CD4-positive, alpha-beta T cell (primary cell): ENCODE measurements at places on chromosomes 11 and 22.

- DNase-seq, result no peak
These were observed 82.2 kb upstream of the SUSD2 start for GRCh38 chr22:24099071-24099470.

DNA sequence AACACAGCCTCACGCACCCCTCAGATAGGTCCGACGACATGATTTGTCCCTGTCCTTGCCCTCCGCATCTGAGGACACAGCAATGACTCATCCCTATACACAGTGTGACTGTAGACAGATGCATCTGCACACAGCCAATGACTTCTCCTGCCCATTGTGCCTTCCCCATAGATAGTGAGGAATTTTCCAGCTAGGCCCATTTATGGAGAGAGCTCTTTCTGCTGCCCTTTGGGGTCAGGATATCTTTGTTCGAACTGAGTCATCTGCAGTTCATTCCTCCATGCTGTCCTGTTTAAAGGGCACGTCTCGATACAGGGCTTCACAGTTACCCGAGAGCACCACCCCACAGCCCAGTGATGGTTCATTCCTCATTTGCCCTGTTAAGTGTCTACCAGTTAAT lies 96.7 kb downstream of the LARGE1 start:
- DNase-seq, result no peak

DNA sequence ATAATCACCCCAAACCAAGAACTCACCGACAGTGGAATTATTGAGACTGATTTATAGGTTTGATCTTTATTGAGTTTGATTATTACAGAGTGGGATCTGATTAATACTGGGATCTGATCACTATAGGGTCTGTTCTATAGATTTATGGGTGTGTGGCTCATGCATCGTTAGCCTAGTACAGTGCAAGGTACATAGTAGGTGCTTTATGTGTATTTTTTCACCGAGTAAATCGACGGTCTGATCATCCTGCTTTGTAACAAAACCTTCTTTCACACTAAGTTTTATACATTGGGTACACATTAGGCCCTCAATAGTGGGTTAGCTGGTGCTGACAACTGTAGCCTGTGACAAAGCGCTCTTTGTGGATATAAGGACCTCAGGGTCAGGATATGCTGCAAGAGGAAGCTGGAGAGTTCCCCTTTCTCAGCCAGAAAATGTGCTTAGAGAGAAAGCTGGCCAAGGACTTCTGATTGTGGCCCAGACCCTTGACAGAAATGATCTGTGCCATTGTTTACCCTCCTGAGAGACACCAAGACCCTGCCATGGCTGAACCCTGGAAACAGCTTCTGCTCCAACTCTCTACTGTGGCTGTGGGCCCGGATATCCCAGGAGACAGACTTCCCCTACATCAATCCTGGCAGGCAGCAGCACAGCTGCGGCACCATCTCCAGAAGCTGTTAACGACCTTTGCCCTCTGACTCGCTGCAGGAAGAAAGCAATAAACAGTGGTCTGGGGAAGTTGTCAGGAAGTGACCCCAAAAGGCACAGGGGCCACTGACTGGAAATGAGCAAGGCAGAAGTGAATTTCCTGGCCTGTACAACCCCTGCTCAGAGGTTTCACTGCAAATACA lies 16.1 kb upstream of the TPP1 start:
- no peak for DNase-seq

- no peak for DNase-seq
These were observed 103.2 kb downstream of the ZBTB16 start for GRCh38 chr11:114162719-114163123.

DNA sequence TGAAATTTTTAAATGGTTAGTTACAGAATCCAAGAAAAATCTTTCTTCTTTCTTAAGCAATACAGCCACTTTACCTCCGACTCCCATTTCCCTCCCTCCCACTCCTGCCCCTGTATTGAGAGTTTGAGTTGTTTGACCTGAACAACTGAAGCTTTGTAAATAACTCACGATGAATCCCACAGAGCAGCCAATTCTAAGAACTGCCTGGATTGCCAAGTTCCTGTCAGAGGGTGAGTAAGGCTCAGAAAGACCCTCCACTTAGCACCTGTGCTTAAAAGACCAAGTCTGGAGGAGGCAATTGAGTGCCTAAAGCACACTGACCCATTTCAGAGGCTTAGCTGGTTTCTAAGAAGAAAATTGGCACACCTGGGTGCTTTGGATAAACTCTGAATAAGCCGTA lies 158.5 kb downstream of the MSANTD4 start:
- no peak for DNase-seq

DNA sequence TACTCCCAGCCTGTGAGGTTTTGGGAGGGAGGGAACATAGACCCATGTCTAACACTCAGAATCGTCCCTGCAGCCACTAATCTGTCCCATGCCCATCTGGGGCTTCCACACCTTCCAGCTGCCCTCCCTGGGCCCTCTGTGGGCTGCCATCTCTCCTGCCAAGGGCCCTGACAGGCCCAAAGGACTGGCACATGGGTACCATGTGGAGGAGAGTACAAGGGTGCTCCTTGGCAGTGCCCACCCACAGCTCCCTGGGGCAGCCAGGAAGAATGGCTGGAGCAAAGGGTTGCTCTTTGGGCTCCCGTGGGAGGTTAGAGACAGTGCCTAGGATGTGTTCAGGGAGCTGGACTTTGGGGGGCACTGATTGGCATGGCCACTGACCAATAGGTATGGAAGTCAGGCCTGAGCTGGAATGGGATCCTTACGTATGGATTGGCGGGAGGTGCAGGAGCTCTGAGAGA lies 56.8 kb downstream of the CD82 start:
- DNase-seq, result no peak

GRCh38 chr22:44369293-44369661 lies 56.5 kb upstream of the SHISAL1 start:
- DNase-seq, result no peak

DNA sequence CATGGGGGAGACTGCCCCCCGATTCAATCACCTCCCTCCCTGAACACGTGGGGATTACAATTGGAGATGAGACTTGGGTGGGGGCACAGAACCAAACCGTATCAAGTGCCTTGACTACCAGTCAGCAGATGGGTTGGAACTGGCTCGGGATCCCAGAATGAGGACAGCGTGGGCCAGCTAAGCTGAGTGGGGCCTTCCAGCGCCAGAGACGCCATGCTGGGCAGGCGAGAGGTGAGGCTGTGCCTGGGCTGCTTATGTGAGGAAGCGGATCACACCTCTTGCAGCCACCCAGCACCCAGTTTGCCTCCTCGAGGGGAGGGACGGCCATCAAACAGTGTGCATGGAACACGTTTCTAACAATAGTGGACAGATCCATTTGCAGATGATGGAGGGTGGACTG lies 195.1 kb downstream of the TBC1D22A start:
- DNase-seq, result no peak

DNA sequence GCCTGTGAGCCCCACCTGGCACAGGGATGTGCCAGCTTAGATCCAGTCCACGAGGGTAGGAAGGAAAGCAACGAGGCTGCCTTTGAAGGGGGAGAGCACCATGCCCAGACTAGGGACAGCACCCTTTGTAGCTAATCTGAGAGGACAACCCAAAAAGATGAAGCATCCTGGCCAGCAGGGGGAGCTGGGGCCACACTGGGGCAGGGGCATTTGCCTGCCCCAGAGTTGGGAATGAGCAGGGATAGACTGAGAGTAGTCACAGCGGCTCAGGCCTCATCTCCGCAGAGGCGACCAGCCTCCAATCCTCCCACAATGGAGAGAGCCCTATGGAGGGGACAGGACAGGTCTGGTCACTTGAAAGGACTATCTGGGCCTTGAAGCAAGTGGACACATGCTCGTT lies 16.4 kb downstream of the LMO1 start:
- no peak for DNase-seq

DNA sequence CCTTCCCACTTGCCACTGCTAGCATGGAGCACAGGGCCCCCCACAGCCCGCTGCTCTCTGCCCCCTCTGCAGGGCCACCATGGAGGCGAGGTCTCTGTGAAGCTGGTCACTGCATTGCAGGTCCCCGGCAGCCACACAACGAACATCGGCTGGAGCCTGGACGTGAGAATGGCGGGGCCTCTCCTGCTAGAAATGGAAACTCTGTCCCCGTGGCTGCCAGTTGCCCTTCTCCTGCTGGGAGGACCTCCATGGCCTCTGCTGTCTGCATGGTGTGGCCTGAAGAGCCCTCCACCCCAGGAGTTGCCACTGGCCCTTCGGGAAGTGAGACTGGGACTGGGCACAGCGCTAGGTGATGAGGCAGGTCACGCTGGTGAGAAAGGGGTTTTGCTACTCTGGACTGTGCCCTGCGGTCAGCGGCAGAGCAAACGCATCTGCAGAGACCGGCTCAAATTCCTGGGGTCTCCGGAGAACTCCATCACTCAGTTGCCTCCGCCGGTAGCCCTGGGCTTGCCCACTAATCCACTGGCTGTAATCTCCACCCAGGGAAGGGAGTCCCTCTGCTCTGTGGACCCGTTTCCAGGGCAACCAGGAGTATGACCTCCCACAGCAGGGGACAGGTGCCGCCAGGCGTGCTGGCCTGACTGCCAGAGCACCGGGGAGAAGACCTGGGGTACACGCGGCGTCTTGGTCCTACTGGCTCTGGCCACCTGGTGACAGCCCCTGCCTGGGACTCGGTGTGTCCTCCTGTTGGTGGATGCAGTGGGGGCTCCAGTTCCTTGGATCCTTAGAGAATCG lies 806.3 kb downstream of the BRD1 start:
- DNase-seq, result no peak

DNA sequence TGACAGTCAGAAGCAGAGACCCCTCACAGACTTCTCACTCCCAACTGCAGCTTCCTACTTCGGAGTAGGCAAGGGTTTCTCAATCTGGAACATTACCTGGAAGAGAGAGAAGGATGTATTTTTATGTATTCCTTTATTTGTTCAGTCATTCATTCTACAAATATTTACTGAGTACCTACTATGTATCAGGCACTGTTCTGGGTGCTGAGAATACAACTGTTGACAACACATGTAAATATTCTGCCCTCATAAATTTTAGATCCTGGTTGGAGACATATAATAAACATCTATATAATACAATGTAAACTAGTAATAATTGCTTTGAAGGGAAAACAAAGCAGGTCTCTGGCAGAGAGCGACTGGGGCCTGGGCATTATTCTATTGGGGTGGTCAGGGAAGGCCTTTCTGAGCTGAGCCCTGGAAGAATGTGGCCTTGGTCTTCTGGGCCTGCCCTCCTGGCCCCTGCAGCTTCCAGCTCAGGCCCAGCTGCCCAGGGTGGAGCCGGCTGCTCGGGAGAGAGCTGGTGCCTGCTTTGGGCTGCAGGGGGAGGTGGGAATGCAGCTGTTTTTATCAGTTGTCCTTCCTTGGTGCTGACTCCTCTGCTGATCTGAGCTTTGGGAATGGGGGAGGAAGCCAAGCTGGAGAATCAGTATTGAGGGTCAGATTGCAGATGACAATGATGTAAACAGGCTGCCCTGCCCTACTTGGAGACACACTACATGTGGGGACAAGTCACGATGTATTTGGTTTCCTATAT lies 46.8 kb downstream of the PKNOX2 start:
- no peak for DNase-seq

GRCh38 chr11:128757886-128758612 lies 64.2 kb downstream of the FLI1 start:
- no peak for DNase-seq

- DNase-seq, result no peak
These were observed 708.9 kb upstream of the CCDC179 start for GRCh38 chr11:23569134-23569533.

DNA sequence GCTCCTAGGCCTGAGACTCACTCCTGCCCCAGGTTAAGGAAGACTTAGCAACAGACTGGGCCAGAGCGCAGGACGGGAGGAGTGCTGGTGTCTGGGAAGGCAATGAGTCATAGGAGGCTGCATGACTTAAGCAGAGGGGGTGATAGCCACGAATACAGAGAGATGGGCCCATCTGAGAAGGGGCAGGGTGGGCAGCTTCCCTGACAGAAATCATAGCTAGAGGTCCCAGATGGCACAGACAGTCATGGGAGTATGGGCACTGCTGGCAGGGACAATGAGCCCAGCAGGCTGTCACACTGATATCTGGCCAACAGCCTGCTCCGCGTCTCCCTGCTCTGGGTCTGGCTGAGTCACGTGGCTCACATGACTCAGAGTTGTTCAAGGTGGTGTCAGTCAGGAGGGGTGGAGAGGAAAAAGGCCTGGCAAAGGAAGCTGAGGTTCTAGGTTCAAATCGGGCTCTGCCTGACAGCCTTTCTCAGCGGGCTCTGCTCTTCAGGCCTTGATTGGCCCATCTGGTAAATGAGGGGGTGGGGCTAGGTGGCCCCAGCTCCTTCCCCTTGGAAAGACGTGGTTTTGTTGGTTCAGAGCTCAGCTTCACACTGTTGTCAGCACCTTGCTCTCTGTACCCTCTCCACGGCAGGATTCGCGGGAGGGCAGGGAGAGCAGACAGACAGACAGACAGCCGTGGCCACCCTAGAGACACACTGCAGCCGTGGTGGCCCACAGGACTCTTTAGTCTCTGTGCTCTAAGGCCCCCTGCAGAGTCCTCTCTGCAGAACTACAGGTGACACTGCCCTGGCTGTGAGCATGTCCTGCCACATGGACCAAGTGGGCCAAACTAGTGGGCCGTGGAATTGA lies 47.8 kb downstream of the DBX1 start:
- DNase-seq, result no peak

DNA sequence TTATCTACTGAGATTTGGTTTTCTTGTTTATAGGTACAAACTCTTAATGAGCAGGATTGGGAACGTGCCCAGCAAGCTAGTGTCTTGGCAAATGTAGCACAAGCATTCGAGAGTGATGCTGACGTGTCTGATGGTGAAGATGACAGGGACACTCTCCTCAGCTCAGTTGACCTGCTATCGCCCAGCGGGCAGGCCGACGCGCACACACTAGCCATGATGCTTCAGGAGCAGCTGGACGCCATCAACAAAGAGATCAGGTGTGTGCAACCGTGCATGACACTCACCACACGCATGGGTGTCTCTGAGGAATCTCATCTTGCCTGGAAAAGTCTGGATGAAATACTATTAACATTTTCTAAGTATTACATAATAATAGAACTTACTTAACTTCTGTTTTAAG lies 54.7 kb upstream of the CTTN start:
- no peak for DNase-seq

DNA sequence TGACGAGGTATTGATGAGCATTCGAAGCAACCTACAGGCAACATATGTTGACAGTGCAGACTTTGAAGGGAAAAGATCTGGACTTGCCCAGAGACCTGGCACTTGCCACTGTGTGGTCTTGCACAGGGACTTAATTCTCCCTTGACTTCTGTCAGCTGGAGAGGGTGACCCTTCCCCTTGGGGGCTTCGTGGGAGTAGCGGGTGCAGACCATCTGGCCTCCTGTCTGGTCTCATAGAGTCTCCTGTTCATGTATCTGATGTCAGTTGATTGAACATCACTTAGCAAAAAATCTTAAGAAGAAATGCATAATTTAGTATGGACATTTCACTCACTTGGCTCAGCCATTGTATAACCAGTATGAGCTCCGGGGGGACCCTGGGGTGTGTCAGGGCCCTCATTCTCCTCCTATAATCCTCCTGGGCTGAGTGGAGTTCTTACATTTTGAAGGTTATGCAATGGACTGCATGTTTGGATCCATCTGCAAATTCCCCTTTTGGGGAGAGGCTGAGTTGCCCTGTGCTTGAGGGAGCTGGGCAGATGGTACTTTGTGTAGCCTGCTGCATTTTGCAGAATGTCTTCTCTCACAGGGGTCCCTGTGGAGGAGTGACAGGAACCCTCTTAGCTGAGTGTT lies 13.0 kb downstream of the BCR start:
- no peak for DNase-seq

GRCh38 chr11:44329472-44330230 lies 19.7 kb upstream of the ALX4 start:
- no peak for DNase-seq

- DNase-seq, result no peak
These were observed 58.6 kb upstream of the MPEG1 start for GRCh38 chr11:59271247-59271755.

GRCh38 chr11:115226556-115226955 lies 277.7 kb downstream of the CADM1 start:
- no peak for DNase-seq

GRCh38 chr22:39935612-39936011 lies 24.6 kb upstream of the TMA7B start:
- no peak for DNase-seq
